Activated CD8-positive, alpha-beta T cell treated with anti-CD3 and anti-CD28 coated beads for 36 hours (primary cell): ENCODE measurements at places on chromosomes 3 and 15. TPM values are rescaled to one million over a fixed set of nuclear protein-coding genes. Genes with fewer than 3 reads are reported as not detected.

- no peak for DNase-seq
- H3K4me3 ChIP-seq, result peak overlapping the region; percentile 96
- H3K4me1 ChIP-seq, result peaks cover 58% of the 10 kb centered on the region
- H3K36me3 ChIP-seq, result peaks cover 4% of the 10 kb centered on the region
- no peaks in the 10 kb centered on the region for H3K27me3 ChIP-seq
Observed at GRCh38 chr15:84983711-84984110, 2.1 kb downstream of the PDE8A start.

- H3K4me3 ChIP-seq, result no peak overlapping the region
- H3K4me1 ChIP-seq, result no peaks in the 10 kb centered on the region
- H3K36me3 ChIP-seq, result no peaks in the 10 kb centered on the region
Observed at GRCh38 chr3:79247725-79248043, 520.1 kb downstream of the ROBO1 start.

GPR149 gene
- not detected for total RNA-seq

- no peak for DNase-seq
- no peaks in the 10 kb centered on the region for H3K36me3 ChIP-seq
- peaks cover 2% of the 10 kb centered on the region for H3K27me3 ChIP-seq
- no peak overlapping the region for H3K4me3 ChIP-seq
- H3K27ac ChIP-seq, result no peak overlapping the region
- H3K4me1 ChIP-seq, result no peaks in the 10 kb centered on the region
Observed at GRCh38 chr3:56076746-56077145, 391.5 kb downstream of the ERC2 start.

SHC4 gene
- 2.5 TPM for total RNA-seq

XYLB gene
- 4.4 TPM for total RNA-seq

UCN2 gene
- not detected for total RNA-seq

DNA sequence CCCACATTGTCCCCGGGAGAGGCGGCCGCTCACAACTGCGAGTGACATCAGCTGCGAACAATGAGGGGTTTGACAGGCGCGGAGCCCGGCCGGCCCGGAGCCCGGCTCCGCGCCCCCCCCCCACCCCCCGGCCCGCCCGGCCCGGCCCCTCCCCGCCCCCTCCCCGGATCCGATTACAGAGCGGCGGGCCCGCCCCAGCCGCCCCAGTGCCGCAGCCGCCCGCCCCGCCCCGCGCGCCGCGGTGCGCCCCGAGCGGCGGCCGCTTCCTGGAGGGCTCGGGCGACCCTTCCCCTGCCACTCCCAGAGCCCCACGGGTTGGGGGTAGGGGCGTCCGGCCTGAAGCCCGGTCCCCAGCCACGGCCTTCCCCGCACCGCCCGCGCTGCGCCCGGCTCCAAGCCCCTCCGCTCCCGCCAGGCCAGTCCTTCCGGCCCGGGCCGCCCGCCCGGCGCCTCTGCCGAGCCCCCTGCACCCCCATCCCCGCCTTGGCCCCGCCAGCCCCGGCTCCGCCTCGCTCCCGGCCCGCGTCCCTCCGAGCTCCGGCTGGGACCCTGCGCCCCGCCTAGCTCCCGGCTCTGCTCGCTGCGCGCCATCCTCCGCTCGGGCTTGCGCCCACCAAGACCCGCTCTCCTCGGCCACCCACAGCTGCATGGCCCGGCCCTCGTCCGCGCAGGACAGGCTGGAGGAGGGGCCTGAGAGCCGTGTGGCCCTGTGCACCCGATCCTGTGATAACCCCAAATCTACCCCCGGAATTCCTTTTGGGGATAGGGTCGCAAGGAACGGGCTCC is at the start of gene PCBP4:
PCBP4 (minus strand) TSS at position 71 of the 786 bp plus-strand sequence. CDS start 6,214 bp downstream, outside the sequence.
- H3K36me3 ChIP-seq, result peaks cover 2% of the 10 kb centered on the region
- H3K27me3 ChIP-seq, result no peaks in the 10 kb centered on the region
- H3K27ac ChIP-seq, result peak within 1 kb of the TSS; percentile 11
- DNase-seq, result no peak
- peak within 1 kb of the TSS; percentile 72 for H3K4me3 ChIP-seq

GRCh38 chr3:123066896-123067688 is at the start of gene PDIA5:
TSS of gene PDIA5 (plus strand) at chr3:123067025. CDS start at chr3:123067165, 140 bp downstream.
- peak; percentile 83 for DNase-seq
- H3K27me3 ChIP-seq, result no peaks in the 10 kb centered on the region

CD276 gene
- total RNA-seq, result 0.31 TPM

PLD1 gene
- total RNA-seq, result 0.86 TPM

DNA sequence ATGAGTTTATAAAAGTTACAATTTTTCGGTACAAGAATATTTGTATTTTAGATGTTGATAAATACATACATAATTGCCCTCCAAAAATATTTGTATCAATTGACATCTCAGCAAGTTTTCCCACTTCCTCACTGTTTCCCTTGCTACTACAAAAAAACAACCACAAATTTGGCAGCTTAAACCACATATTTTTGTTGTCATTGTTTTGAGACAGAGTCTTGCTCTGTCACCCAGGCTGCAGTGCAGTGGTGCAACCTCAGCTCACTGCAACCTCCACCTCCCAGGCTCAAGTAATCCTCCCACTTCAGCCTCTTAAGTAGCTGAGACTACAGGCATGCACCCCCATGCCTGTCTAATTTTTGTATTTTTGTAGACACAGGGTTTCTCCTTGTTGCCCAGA is 162.8 kb upstream of the RARB start:
- no peaks in the 10 kb centered on the region for H3K27me3 ChIP-seq
- no peak overlapping the region for H3K27ac ChIP-seq
- no peak for DNase-seq
- no peak overlapping the region for H3K4me3 ChIP-seq
- no peaks in the 10 kb centered on the region for H3K36me3 ChIP-seq
- H3K4me1 ChIP-seq, result no peaks in the 10 kb centered on the region

EDC3 gene
- 41.9 TPM for total RNA-seq

SPESP1 gene
- total RNA-seq, result 0.36 TPM

- H3K27ac ChIP-seq, result no peak overlapping the region
- no peaks in the 10 kb centered on the region for H3K4me1 ChIP-seq
- H3K4me3 ChIP-seq, result no peak overlapping the region
Observed at GRCh38 chr3:12415014-12415680, 69.1 kb upstream of the TSEN2 start.

DNA sequence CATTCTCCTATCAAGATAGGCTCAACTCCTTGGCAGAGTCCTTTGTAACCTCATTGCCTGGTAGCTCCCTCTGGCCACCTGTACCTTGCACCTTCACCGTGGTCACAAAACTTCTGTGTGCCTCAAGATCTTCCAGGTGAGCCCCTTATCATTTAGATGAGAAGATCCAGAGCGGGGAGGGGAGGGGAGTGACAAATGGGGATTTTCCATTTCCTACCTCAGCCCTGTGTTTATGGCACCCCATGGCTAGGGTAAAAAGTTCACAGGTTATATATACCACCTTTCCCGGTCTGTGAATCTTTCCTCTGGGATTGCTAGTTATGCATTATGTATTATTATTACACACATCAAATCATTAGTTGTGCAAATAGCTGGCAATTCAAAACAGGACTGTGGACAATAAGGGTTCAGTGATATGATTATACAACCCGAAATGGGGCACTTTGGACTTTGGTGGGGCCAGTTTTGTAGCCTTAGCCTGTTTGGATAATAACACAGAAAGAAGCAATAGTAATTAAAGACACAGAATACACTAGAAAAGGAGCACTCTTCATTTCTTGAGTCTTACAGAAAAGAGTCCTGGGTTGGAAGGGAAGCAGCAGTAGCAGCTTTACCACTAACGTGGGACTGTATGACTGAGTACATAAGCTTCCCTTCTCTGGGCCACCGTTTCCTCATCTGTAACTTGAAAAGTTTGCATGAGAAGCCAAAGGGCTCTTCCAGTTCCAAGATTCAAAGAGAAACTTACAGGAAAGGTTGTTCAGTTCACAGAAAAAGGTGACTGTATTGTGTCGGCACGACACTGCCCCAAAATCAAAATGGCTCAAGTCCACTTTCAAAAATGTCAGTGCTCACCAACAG is 7.1 kb downstream of the TLE3 start:
- H3K4me1 ChIP-seq, result peaks cover 86% of the 10 kb centered on the region
- no peak for DNase-seq
- no peak overlapping the region for H3K4me3 ChIP-seq
- H3K27me3 ChIP-seq, result no peaks in the 10 kb centered on the region
- H3K27ac ChIP-seq, result no peak overlapping the region

- no peak overlapping the region for H3K27ac ChIP-seq
- no peaks in the 10 kb centered on the region for H3K36me3 ChIP-seq
- no peaks in the 10 kb centered on the region for H3K4me1 ChIP-seq
- H3K4me3 ChIP-seq, result no peak overlapping the region
Observed at GRCh38 chr15:80333261-80333660, 70.9 kb upstream of the ARNT2 start.

DNA sequence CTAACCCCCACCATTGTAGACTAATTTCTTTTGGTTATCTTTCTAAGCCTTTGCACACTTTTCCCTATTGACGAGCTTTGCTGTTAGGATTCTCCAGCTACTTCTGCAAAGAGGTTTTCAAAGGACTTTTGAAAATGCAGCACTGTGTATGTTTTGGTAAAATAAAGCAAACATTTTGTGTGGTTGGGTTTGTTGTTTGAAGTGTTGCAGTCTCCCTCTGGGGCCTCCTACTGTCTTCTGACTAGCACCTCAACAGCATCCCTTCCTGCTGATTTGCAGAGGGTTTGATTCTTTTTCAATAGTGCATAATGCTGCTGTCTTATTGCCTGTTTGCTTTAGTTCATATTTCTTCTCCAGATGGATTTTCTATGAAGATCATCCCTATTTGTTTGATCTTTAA is 775.1 kb upstream of the CFAP20DC start:
- H3K4me1 ChIP-seq, result peaks cover 2% of the 10 kb centered on the region
- H3K27me3 ChIP-seq, result no peaks in the 10 kb centered on the region
- no peak overlapping the region for H3K27ac ChIP-seq
- H3K36me3 ChIP-seq, result no peaks in the 10 kb centered on the region
- DNase-seq, result no peak

RPL22L1 gene
- 453 TPM for total RNA-seq

DNA sequence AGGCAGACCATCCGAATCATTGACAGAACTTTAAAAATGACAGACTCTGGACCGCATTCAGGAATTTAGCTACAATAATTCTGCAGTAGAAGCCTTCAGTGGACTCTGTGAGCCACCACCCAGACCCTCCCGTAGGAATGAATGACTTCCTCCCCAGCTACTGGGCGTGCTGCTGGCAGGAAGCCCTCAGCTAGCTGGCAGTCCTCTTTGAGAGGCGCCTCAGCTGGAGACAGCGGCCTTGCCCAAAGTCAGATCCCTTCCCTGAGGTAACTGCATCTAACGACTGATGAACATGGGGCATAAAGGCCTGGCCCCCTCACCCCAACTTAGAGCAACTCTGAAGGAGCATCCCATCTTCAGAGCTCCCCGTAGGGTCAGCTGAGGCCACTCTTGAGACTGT is 25.8 kb downstream of the CRABP1 start:
- no peak overlapping the region for H3K4me3 ChIP-seq
- no peak overlapping the region for H3K27ac ChIP-seq
- no peaks in the 10 kb centered on the region for H3K4me1 ChIP-seq

DNA sequence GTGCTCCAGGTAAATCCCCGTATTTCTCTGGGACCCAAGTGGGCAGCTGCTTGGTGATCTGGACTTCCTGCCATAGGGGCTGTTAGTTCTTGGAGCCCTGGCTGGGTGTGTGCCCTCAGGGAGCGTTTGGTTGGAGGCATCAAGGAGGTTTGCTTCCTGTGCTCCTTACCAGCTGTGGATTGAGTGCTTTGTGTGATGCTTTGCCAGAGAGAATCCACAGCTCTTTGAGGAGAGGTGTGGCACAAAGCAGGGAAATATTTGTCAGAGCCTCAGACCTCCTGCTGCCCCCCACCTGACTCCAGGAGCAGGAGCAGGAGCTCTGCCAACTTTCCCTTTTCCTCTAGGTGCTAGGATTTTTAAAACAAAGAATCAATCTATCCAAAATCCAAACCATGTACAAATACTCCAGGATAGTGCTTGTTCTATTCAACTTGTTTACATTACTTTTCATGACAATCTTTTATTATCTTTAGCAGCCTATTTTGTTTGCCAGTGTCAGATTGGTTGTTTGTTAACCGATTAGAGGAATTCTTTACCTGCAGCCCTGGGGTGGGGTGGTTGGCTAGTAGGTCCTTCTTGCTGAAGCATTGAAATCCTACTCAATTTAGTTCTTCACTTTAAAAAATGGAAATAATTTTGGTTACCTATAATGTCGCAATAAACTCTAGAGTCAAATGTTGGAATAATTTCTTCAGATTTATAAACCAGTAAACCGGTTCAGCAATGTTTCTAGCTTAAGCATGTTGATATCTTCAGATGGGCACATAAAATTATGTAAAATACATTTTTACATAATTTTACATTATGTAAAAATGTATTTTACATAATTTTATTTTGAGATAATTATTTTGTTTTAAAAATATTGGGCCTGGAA is 2.5 kb downstream of the CTDSPL start:
- peaks cover 22% of the 10 kb centered on the region for H3K4me1 ChIP-seq
- H3K27me3 ChIP-seq, result peaks cover 18% of the 10 kb centered on the region
- no peaks in the 10 kb centered on the region for H3K36me3 ChIP-seq
- no peak overlapping the region for H3K4me3 ChIP-seq
- no peak overlapping the region for H3K27ac ChIP-seq

DNA sequence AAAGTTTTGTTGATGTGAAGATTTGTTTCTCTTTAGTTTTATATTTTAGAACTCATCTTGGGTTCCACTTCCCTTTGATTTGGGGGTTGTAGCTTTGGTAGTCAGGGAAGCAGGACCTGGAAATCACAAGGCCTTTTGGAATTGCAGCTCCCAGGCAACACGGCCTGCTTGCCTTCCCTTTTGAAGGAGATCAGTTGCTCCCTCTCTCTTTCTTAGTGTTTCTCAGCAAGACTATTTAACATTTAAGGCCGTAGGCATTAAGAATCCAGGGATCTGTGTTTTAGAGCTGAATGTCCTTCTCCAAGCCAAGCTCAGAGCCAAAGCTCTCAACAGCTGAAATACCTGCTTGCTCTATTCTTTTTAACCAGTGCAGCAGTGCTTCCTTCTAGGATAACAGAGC is 310.3 kb downstream of the PTPRG start:
- no peaks in the 10 kb centered on the region for H3K27me3 ChIP-seq
- no peaks in the 10 kb centered on the region for H3K36me3 ChIP-seq
- H3K27ac ChIP-seq, result no peak overlapping the region
- DNase-seq, result no peak
- no peaks in the 10 kb centered on the region for H3K4me1 ChIP-seq
- H3K4me3 ChIP-seq, result no peak overlapping the region

SLC28A2 gene
- total RNA-seq, result not detected

CAMP gene
- total RNA-seq, result not detected

CHDH gene
- 0.02 TPM for total RNA-seq

- no peak overlapping the region for H3K27ac ChIP-seq
- no peak overlapping the region for H3K4me3 ChIP-seq
- H3K27me3 ChIP-seq, result no peaks in the 10 kb centered on the region
- peaks cover 75% of the 10 kb centered on the region for H3K4me1 ChIP-seq
- no peak for DNase-seq
Observed at GRCh38 chr3:71241981-71242560, 341.5 kb downstream of the FOXP1 start.

GABRA5 gene
- total RNA-seq, result not detected

- no peak overlapping the region for H3K4me3 ChIP-seq
- peaks cover 1% of the 10 kb centered on the region for H3K27me3 ChIP-seq
- no peak overlapping the region for H3K27ac ChIP-seq
- H3K4me1 ChIP-seq, result no peaks in the 10 kb centered on the region
- no peaks in the 10 kb centered on the region for H3K36me3 ChIP-seq
Observed at GRCh38 chr3:149463921-149464320, 10.6 kb upstream of the TM4SF4 start.
